ENCODE measurements at places on chromosomes 13 and 19.

DNA sequence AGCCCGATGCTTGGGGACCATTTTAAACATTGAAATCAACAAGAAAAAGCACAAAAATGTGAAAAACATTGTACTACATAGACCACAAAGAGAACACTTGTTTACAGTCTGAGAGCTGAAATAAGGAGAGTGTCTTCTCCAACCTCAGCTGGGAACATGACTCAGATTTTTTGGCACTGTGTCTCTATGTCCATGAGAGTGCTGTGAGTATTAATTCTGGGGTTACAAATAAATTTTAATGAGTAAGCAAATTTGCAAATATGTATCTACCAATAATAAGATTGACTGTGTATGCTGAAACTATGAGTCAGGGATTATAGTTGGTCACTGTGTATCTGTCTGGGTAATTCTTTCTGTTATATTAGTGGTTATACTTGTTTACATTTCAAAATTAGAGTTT, 174.0 kb downstream of the DCT start:
- DNase-seq = no peak

GRCh38 chr13:100694722-100695508, 20.3 kb upstream of the TMTC4 start:
- DNase-seq = no peak

DNA sequence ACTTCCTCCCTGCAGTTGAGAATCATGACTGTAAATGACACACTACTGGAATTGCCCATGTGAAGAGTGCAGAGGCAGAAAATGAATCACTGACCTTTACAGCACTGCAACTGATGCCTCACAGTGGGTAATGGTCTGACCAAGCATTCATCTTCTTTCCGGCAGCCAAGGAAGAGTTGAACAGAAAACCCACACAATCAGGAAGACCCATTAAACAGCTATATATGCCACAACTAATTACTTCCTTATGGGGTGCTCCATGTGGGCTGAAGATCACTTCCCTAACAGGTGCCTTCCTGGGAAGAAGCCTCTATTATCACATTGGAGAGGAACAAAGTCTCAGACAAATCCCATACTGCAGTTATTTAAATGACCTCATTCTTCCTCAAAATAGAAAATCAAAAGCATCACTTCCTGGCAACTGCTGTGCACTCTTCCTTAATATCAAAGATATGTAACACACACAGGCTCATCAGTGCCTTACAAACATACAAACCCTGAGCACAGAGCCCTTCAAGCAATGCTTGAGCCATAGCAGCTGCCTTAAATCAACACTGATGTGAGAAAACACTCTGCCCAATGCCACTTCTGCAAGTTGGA, 45.8 kb downstream of the RUBCNL start:
- peak; percentile 38 for DNase-seq

DNA sequence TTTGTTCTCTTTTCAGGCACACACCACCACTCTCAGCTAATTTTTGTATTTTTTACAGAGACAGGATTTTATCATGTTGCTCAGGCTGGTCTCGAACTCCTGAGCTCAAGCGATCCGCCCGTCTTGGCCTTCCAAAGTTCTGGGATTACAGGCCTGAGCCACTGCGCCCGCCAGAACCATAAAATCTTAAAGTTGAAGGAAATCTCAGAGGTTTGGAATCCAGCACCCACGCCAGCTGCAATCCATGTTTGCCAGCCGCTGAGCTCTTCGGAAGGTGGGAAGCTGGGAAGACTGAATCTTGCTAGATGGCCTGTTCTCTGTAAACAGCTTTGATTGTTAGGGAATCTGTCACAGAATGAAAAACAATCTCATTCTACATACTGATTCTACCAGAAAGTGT, 38.5 kb downstream of the SPATA13 start:
- no peak for DNase-seq

- no peak for DNase-seq
Measured at GRCh38 chr19:10283301-10284064, 3.3 kb upstream of the ICAM4 start.

GRCh38 chr19:33379151-33379829, 5.8 kb downstream of the CEBPG start:
- DNase-seq = no peak

DNA sequence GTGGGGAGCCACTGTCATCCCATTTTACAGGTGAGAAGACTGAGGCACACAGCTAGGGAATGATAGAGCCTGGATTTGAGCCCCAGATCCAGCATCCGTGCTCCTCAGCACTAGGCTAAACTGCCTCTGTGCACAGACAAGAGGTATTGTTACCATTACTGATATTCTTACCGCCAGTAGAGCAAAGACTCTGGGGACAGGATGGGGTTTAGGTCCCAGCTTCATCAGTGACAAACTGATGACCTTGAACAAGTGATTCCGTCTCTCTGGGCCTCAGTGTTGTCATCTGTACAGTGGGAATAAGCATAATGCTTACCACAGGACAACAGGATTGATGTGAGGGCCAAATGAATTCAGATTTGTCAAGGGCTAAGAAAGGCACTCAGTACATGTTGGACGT, 16.5 kb downstream of the AXL start:
- DNase-seq = no peak

- DNase-seq = no peak
Measured at GRCh38 chr13:97116754-97117153, 105.4 kb upstream of the MBNL2 start.

DNA sequence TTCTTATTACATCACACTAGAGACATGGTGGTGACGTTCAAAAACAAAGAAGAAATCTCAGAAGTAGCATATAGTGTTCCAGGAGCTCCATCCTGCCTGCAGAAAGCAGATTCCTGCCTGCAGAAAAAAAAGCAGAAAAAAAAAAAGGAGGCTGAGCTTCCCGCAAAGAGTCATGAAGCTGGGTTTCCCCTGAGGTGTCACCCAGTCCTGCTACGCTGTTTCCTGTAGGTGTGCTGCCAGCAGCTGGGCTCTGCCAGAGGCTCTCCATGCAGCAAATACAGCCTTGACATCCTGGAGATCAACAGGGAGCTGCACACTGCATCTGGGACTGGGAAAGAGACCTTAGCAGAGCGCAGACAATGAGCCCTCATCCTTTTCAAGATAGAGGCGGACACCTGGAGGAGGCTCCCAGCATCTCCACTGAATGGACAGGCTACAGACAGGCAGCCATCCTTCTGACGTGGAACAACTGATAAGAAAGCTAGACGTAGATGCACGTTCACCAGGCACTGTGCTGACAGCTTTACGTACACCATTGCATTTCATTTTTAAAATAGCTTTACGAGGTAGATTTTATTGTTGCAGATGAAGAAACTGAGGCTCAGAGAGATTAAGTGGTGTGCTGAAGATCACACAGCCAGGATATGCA, 350.9 kb downstream of the FOXO1 start:
- peak; percentile 22 for DNase-seq

DNA sequence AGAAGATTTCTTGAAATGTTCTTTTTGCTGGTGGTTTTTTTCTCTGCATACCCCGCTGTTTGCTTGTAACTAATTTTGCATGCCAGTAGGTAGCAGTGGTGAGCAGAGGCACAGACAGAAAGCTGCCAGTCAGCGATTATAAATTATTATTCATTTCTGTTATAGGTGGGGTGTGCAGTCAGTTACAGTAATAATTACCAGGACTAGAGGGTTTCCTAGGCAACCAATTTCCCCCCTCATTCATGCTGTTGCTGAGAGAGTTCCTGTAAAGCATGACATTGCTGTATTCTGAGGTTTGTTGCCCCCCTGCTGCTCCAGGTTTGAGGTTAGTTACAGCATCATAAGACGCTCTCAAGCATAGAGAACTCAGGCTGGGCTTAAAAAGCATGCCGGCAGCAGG, 104.5 kb downstream of the URI1 start:
- DNase-seq = no peak

DNA sequence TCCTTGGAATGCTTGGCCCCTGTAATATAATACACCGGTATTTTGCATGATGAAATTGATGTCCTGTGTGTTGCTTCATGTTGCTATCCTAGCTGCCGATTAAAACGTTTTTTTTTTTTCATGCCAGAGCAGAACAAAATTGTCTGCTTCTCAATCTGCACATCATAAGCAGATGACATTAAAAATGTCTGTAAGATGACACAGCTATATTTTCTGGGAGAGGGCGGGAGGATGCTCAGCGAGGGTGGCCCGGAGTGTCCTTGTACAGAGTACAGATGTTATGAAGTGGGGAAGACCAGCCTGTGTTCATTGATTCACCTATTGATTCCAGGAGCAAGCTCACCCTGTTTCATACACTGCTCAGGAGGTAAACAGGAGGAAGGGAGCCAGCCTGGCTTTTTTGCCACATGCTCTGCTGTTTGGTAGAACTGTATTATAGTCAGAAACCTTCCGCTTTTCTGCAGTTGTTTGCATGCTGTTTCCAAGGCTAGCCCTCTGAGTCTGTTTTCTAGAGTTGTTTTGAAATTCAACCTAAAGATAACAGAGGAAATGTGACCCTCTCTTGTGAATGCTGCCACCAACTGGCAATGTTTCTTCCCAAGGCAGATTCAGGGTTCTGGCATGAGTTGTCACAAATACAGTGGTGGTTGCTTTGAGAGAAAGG, 4.7 kb upstream of the IRS2 start:
- no peak for DNase-seq

GRCh38 chr19:39515551-39516191, 732 bp downstream of the SELENOV start:
- DNase-seq = no peak

DNA sequence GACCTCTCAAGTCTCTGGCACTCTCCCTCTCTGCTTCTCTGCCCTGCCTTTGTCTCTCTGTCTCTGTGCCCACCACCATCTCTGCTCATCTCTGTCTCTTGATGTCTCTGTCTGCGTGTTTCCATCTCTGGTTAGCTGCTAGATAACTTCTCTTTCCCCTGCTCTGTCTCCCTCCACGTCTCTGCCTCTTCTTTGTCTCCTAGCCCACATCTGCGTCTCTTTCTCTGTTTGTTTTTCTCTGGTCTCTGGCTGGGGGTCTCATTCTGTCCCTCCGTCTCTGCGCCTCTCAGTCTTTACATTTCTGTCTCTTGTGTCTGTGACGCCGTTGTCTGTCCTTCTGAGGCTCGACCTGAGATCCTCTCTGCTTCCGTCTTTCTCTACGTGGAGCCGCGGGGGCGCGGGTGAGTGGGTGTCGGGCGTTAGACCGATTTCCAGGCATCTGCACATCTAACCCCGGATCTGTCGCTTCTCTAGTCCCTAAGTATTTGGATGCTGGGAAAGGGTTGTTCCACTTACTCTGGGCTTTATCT, 386 bp downstream of the GIPR start:
- no peak for DNase-seq

GRCh38 chr13:75339635-75340374, 142.2 kb downstream of the TBC1D4 start:
- DNase-seq = no peak

DNA sequence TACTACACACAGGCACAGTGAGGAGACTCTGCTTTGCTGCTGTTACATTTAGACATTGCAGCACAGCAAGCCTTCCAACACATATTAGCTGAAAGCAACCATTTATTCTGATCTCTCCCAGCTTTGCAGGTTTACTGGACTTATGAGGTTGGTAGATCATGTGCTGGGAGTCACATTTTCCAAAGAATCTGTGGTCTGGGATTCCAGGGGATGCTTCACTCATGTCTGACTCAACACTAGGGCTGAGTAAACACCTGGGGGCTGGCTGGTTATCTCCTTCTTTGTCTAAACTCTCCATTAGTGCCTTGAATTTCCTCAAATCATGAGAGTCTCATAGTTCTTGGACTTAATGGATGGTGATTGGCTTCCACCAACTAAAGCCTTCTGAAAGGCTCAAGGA, 5.4 kb upstream of the LGALS13 start:
- no peak for DNase-seq

- no peak for DNase-seq
Measured at GRCh38 chr13:52651897-52652195, 790 bp upstream of the SUGT1 start.

DNA sequence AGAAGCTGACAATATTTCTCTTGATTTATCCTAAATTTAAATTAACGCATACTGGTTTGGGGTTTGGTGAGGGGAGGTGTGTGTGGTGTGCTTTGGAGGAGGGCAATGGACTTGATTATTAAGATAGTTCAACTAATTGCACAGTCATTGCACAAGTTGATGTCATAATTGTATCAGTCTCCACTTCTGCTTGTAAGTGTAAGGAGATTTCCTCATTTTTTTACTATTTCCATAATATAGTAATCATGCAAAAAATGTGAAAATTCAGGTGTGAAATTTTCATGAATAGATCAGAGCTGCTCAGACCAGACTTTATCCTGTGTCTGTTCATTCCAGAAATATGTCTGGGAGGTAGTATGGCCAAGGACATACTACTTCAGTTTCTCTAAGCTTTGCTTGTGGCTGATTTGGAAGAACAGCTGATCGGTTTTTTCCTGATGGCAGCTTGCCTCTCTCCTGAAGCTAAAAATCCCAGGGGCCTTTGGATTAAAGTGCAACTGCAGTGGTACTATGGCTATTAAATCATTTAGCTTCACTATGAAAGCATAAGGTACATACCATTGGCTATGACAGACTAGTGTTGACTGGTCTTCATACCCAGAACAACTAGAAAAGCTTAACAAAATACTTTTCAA, 201.8 kb upstream of the MIR17HG start:
- DNase-seq = no peak

- DNase-seq = no peak
Measured at GRCh38 chr13:75360170-75360569, 121.8 kb downstream of the TBC1D4 start.

GRCh38 chr19:29467824-29468401, 57.9 kb upstream of the VSTM2B start:
- DNase-seq = peak; percentile 4

- peak; percentile 69 for DNase-seq
Measured at GRCh38 chr19:703651-704446, 4.9 kb upstream of the PALM start.

- DNase-seq = no peak
Measured at GRCh38 chr19:4316956-4317355, 12.6 kb downstream of the FSD1 start.

DNA sequence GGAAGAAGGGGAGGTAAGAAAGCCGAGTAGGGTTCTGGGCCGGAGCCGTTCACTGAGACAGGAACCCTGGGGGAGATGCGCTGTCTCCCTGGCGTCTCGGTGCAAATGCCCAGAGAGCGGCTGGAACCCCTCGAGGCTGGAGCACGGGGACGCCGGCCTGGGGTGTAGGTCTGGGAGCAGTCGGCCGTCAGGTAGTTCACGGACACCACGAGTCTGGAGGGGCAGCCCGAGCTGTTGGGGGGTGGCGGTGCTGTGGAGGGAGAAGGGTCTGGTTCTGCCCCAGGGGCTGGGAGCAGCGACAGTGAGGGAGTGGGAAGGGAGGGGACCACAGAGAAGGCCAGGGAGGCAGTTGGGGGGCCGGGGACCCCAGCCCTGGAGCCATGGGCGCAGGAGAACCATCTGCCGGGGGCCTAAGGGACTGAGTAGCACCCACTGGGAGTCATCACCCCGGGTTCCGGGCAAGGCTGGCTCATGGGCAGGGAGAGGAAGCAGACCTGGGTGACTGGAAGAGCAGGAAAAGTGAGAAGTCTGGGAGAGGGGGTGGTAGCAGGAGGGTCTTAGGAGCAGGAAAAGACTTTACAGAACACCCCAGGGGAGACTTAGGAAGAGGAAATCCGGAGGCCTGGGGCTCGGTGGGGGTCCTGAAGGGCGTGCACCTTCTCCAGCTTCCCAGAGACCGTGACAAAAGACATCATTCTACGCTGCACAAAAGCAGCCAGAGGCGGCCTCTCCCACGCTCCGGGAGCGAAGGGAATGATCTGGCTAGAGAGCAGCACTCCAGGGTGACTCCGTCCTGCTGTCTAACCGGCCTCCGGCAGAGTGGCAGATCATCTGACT, 173.1 kb upstream of the SOX1 start:
- no peak for DNase-seq

GRCh38 chr19:45607071-45608029, 5.3 kb upstream of the GPR4 start:
- peak; percentile 41 for DNase-seq

GRCh38 chr19:12723641-12724426, at the start of gene TNPO2:
Gene TNPO2, minus strand, starts transcription at chr19:12723932. Its CDS starts 2,955 bp downstream, at chr19:12720977.
- DNase-seq = peak; percentile 65

Measured in stimulated activated CD4-positive, alpha-beta T cell treated with anti-CD3 and anti-CD28 coated beads, Interleukin-12 subunit alpha, Interleukin-12 subunit beta, amount 100 ng/mL, for 48 hours (primary cell).